ENCODE measurements at places on chromosomes 5 and 9.

GRCh38 chr9:16179566-16179965 is 626.7 kb downstream of the CCDC171 start:
- no peak for DNase-seq

DNA sequence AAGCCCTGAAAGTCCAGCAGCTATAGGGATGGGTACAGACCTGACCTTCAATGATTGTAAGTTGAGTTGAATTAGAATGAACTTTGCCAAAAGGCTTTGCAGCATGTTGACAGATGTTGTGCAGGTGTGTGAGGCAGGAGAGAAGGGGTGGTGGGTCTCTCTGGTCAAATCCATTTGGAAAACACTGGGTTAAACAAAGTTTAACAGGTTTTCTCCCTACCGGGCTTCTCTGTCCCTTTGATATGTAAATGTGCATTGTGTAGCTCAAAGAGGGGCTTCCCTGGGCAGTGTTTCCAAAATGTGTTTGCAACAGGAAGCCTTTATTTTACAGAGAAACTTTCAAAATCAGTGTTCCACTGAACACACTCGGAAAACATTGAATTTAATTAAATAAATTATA is 72.1 kb upstream of the BRINP1 start:
- no peak for DNase-seq

GRCh38 chr9:84169240-84169639 is 171.3 kb downstream of the SLC28A3 start:
- DNase-seq, result peak; percentile 39

GRCh38 chr5:141349917-141350619 is at the start of gene PCDHGB1:
PCDHGB1 (plus strand) TSS chr5:141350099; CDS start chr5:141350261, 162 bp downstream.
- peak; percentile 86 for DNase-seq

DNA sequence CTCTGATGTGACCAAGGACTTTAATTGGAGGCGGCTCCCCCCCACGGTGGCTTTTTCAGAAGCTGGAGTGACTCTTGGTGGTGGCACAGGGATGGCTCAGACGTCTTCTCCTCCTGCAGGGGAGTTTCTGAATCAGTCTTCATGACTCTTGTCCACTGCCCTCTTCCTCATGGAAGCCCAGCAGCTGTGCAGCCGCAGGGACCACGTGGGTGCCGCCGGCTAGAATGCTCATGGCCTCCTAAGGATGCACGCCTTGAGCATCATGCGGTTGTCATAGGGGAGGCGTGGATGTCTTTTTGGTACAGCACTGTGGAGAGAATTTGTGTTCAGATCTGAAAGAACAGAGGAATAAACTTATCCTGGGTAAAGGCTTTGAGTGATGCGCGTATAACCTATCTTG is 1.3 kb downstream of the TEX53 start:
- peak; percentile 84 for DNase-seq

DNA sequence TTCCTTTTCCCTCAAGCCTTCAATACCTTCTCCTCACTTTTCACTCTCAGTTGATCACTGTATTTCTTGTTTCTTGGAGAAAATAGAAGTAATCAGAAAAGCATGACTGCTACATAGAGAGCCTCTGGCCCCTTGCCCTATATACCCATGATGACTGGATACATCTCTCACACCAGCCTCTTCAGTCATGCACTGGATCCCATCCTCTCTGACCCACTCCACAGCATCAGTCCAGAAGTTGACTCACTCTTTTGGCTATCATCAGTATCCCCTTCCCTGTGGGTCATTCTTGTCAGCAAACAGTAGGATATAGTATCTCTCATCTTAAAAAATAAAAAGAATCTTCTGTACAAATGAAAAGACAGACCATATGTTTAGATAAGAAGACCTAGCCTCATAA is 32.9 kb downstream of the PTCD2 start:
- no peak for DNase-seq

DNA sequence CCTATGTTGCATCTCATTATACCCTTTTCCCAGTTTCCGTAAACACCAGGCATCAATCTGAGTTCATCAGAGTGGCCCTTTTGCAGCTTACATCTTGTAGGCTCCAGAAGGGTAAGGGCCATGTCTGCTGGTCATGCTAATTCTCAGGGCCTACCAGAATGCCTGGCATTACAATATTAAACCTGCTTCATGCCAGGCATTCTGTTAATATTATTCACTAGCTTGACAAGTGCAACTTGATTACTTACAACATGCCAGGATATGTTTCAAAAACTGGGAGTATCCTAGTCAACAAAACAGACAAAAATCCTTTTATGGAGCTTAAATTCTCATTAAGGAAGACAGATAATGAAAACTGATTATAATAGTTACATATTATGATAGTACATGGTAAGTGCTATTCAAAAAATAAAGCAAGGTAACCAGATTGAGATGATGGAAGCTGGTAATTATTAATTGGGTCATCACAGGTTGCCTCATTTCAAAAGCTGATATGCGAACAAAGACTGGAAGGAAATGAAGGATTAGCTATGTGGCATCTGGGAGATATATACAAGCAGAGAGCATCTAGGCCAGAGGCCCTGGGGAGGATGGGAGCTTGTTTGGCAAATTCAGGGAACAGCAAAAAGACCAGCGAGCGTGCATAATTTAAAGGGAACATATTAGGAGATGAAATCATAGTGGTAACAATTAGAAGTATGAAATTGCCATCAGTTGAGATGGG is 406.3 kb downstream of the DMRT2 start:
- no peak for DNase-seq

DNA sequence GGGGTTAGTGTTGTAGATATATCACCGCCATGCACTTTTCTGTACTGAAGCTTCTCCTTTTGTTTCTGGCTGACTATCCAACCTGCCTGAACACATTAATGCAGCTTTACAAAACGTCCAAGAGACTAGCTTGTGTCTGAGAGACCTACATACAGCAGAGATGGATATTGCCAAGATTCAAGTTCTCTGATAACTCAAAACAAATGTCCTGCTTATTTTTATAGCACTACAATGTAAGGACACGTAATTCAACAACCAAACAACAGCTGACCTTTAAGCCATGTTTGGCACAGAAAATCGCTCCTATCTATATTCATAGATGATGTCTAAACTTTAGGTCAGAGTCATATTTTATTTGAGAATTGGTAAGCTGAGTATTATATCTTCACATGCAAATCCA is 76.2 kb upstream of the NTRK2 start:
- no peak for DNase-seq

DNA sequence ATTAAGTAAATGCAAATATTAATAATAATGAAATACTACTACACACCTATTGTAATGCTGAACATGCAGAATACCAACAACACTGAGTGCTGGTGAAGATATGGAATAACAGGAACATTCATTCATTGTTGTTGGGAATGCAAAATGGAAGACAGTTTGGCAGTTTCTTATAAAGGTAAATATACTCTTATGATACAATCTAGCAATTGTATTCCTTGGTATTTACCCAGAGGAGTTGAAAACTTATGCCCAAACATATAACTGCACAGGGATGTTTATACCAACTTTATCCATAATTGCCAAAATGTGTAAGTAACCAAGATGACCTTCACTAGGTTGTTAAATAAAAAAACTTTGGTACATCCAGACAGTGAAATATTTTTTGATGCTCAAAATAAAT is 636.8 kb downstream of the PRR16 start:
- DNase-seq, result no peak
